Kidney epithelial cell (primary cell): ENCODE measurements at places on chromosomes 6 and 20. TPM values are rescaled to one million over a fixed set of nuclear protein-coding genes. Genes with fewer than 3 reads are reported as not detected.
A peak's percentile ranks its signal among the peaks of the same experiment; 100 is the strongest.

DNA sequence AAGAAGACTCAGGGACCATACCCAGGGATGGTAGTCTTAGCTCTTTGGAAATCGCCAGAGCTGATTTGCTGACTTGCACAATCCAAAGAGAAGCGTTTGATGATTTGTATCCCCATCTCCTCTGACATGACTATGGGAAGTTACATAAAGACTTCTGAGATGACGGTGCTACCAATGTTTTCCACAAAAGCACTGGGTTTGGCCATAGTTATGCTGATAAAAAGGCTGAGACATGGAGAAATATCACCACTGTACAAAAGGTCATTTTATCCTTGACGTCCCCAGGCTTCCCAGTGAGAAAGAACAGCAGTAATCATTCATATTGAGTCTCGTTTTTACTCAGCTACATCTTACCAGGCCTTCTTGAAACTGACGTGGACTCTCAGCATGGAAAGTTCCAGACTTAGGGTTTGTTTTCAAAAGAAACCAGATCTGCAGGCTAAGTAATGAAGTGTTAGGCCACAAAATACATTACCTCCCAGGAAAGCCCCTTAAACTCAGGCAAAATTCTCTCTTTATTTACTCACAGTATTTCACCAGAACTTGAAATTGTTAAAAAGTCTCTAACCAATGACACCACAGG, 370.3 kb upstream of the JARID2 start:
- DNase-seq, result no peak

- no peak for DNase-seq
Observed at GRCh38 chr6:32176476-32177182, 745 bp upstream of the AGPAT1 start.

SYCP2L gene
- 0.71 and 2.5 TPM in 2 replicates for total RNA-seq

HMGCLL1 gene
- 0.07 and 0.25 TPM in 2 replicates for total RNA-seq

GRCh38 chr6:166642646-166643045, 15.6 kb upstream of the RPS6KA2 start:
- DNase-seq, result no peak

DNA sequence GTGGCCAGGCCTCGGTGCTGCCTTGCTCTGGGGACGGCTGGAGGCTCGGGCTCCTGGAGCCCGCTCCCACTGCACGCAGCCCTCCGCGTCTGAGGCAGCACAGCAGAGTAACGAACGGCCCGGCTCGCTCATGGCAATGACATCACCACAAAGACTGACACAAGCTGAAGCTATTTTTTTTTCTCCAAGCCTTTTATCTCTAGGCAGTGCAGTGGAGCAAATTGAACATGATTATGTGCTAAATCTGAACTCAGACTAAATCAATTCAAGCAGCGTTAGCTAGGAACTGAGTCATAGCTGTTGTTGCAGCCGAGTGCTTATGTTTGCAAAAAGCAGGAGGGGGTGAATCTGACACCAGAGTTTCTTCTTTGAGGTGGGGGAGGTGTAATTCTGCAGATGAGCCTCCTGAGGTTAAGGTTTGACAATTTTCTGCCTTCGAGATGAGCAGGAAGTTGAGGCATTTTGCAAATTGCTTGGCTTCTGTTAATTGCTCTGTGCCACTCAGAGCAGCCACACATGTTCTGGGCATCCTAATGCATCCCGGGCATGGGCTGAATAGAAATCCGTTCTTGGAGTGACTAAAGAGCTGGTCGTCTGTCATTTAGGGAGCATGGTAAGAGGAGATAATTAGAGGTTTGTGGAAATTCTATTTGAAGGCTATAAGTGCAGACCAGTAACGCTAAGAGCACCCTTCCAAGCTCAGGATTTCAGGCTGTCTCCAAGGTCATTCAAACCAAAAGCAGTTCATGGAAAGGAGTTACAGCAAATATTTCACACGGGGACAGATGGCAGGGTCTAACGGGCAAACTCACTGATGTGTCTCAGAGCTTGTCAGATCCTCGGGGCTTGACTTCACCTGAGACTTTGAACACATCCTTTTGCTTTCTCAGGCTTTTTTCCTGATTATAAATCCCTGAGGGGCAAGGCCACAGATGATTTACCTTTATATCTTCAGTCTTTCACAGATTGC, 155.1 kb upstream of the ENPP5 start:
- peak; percentile 34 for DNase-seq

- no peak for DNase-seq
Observed at GRCh38 chr6:63514488-63515173, 57.6 kb upstream of the LOC128125822 start.

DNA sequence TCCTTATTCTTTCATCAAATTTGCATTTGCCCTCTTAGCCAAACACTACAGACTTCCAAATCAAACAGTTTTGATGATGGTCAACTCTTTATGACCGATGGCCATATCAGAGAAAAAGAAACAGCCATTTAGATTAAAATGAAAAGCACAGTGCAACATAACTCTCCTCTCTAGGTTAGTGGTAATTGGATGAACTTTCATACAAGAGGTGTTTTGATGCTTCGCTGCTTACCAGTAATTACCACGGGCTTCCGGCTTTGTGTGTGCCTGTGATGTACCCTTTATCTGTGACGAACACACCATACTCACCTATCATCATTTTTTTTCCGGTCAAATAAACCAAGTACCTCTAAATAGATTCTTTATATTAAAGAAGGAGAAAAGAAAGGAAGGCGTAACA, 181.8 kb downstream of the FOXA2 start:
- no peak for DNase-seq

DNA sequence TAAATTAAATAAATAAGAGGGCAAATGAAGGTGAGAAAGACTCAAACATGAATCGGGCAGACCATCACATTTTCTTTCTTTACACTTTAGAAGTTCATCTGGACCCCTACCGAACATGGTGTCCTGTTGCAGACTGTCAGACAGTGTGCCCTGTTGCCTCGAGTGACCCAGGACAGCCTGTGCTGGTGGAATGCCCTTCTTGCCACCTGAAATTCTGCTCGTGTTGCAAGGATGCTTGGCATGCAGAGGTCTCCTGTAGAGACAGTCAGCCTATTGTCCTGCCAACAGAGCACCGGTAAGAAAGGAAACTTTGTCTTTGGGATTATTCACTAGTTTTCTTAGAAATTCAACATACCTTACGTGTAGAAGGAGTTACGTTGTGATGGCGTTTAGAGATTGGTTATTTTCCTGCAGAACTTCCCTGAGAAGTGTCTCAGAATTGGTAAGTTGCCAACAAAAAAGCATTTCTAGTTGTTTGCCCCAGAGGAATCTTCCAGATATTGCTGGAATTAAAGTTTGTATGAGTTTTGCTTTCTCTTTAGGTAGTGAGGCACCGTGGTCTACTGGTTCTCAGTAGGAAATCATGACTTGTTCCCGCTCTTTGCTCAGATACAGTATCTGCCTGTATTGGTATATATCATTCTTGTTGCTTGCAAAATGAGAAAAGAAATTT, 70.1 kb downstream of the RNF144B start:
- no peak for DNase-seq

DNA sequence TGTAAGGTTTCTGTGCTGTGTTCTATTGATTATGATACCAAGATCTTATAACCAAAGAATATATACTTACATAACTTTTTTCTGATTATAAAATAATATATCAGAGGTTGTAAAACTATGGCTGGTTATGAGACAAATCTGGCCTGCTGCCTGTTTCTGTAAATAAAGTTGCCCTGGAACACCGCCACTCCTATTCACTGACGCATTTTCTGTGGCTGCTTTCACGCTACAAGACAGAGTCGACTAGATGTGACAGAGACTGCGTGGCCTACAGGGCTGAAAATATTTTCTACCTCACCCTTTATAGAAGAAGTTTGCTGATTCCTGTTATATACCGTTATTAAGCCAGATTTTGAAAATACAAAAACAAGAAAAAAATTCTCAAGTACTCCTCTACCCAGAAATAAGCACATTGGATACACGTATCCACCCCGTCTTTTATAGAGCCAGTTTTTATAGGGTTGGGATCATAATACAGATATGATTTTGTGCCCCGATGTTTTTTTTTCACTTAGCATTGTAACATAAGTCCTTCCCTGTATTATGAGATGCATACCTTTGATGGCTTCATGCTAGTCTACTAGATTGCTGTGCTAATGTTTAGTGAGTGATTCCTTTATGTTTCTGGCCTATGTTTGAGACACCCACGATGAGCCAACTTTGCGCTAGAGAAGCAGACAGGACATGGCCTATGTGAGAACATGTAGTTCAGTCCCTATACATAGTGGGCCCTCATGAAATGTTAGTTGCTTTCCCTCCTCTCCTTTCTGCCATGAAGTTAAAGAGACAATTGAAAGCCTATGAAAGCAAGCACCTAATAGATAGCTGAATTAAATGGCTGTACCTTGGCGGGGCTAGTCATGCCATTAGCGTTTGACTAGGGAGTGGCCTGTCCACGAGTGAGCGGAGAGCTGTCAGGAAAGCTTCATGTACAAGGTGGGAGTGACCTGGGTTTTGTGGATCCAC, 98.1 kb upstream of the KCNK16 start:
- DNase-seq, result no peak
